T-helper 22 cell (primary cell): ENCODE measurements at places on chromosomes 3 and 15.

GRCh38 chr15:68018797-68019444 lies 35.2 kb upstream of the PIAS1 start:
- no peak for DNase-seq

- no peak for DNase-seq
These were observed 354.1 kb downstream of the ROBO2 start for GRCh38 chr3:77394046-77394445.

DNA sequence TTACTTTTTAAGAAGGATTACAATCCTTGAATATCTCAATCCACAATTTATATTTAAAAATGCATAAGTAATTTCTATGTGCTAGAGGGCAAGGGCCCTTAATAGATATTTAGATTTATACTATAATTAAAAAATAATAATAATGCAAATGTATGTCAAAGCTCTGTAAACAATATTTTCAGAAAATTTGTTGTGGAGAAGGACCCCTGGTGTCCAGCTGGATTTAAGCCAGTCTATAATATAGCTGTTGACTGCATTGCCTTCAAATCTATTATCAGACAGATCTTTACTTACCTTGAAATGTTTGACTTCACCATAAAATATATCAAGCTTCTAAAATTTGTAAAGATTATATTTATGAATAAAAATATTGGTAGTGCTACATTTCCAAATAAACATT lies 65.6 kb downstream of the ZBTB20 start:
- no peak for DNase-seq

DNA sequence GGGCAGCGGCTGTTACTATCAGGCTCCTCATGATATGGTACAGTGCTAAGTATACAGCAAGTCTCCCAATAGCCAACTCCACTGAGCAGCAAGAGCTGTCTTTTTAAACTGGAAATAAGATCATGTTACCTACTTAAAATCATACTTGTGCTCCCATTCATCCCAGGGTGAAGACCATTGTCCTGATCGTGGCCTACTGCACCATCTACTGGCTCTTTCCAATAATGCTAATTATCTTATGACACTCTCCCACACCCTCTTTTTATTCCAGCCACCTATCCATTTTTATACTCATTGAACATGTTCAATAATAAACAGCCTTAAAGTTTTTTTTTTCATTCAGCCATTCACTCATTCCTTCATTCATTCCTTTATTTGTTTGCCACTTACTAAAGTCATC lies 117.7 kb downstream of the GBE1 start:
- no peak for DNase-seq

DNA sequence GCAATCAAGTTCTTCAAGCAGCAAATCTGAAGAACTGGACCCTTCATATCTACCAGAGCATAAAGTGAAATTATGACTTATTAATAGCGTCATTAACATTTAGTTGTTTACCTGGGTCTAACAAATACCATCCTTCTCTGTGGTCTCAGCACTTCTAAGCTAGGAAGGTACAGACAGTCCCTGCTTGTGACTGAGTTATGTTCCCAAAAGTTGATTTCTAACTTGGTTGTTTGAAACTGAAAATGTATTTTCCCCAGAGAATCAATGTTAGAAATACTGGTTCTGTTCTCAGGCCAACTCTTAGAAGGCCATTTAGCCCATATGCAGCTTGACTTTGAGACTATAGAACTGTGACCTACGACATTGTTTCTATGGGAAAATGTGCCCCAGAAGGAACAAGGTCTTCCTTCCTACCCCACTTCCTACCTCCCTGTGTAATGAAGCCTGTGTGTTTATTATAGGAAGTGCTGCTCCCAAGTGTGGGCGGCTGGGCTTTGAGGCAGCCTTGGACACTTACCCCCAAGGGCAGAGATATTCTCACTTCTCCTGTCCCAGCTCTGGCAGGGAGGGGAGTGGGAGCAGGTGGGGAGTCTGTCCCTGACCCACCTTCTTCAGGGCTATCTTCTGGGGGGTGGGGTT lies 12.2 kb upstream of the MAPK6 start:
- no peak for DNase-seq

DNA sequence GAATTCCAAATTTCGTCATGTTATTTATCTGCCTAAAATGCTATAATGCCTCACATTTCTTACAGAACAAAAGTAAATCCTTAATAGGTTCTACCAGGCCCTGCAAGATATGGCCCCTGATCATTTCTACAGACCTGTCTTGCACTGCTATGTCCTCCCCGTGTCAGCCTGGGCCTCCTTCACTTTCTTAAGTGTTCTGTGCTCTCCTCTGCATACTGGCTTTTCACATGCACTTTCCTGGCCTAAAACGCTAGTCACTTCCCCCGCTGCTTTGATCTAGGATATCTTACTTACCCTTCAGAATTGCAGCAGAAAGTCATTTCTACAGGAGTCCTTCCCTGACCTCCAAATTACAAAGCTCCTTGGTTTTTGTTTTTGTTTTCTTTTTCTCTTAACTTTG lies 551.3 kb downstream of the NSUN3 start:
- DNase-seq = no peak
